Activated naive CD8-positive, alpha-beta T cell treated with anti-CD3 and anti-CD28 coated beads for 36 hours (primary cell): ENCODE measurements at places on chromosomes 2 and 18.

DNA sequence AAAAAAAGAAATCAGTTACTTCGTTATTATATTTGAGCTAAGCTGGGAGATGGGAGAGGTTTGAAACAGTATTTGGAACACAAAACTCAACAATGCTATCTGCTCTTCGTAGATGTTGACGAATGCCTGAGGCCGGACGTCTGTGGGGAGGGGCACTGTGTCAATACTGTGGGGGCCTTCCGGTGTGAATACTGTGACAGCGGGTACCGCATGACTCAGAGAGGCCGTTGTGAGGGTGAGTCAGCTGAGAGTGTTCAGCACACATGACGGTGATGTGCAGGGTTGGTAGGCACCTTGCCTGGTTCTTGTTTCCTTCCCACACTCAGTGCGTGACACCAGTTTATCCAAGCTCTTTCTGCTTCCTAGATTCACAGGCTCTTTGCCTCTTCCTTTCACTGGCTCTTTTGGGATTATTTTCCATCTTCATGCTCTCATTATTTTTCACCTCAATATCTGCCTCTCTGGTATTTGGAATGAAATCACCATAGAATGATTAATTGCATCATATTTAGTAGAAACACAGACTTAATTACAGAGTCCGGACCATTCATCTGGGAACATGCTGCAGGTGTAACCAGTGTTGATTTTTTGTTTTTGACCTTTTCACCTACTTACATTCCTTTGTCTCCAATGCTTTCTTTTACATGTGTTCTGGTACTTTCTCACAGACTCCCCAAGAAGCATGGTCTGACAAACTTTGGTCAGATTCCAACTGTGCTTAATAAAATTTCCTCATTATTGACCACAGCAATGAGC is 200.6 kb upstream of the RASGRP3 start:
- no peak for DNase-seq

GRCh38 chr2:142300517-142300916 is 169.7 kb upstream of the LRP1B start:
- no peak for DNase-seq

DNA sequence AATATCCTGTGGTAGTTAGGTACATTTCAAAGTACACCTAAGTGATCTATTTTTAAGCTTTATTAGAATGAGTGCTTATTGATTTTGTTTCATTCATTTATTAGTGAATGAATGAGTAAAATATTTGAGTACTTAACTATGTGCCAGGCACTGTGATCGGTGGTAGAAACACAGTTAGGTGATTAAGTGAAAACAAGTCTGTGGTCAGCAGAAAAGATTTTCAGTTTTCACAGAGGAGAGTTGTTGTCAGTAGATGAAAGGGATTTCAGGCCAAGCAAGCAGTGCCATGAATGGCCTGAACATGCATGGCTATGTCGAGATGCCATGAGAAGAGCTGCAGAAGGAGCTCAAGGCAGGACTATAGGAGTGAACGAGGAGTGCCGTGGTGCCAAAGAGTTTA is 85.9 kb downstream of the SPTBN1 start:
- no peak for DNase-seq

GRCh38 chr2:168456521-168457189 is 583 bp downstream of the CERS6 start:
- DNase-seq = peak; percentile 65

GRCh38 chr2:1192121-1192520 is 221.1 kb upstream of the TPO start:
- no peak for DNase-seq

DNA sequence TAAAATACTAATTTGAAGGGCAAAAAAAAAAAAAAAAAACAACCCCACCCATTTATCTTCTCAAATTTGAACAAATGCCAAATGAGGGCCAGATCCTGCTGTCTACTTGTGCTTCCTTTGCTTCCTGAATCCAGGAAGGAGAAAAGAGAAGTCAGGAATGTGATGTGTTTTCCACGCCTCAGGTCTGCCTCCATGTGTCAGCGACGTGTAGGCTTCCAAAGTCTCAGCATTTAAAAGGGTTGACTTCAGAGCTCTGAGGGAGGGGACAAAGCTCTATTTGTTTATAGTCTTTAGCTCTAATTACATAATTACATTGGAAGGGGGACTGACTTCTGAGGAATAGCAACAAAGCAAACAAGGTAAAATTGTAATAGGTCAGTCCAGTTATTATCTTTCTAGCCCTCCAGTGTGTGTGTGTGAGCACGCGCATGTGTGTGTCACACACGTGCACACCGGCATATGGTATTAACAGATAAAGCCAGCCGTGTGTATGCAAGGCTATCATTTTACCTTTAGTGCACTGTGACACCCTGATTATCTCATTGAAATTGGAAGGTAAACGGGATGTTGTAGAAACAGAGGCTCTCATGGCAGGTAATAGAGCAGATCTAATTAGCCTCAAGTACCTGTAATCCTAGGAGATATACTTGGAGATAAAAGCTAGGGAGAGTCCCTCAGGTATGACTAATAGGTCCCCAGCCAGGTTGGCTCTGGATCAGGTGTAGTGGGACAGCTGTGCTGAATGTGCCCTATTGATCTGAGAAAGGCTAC is 911.4 kb upstream of the ZEB2 start:
- DNase-seq = no peak

- DNase-seq = no peak
These were observed 237.3 kb downstream of the C1D start for GRCh38 chr2:67825476-67825875.

- no peak for DNase-seq
These were observed 345.4 kb downstream of the ARHGAP15 start for GRCh38 chr2:143474586-143474985.

GRCh38 chr2:219902891-219903552 is 275.6 kb downstream of the SLC4A3 start:
- DNase-seq = no peak

- DNase-seq = no peak
These were observed 129.4 kb downstream of the SH3RF3 start for GRCh38 chr2:109258376-109258775.

DNA sequence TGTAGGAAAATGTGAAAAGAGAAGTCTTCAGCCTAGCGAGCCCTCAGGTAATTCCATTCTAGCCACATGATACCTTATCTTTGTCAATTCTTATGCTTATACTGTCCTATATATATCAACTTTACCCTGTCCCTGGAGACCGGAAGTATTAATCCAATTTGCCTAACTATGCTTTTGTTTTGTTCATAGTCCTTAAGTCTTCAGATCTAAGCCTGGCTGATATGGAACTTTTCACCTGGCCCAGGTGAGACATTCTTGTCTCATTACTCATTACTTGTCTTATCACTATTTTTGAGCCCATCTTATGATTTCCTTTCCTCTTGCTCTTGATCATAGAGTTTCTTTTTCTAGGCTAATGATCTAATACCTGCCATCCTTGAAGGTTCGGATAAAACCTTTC is 194.1 kb upstream of the FANCL start:
- DNase-seq = no peak

DNA sequence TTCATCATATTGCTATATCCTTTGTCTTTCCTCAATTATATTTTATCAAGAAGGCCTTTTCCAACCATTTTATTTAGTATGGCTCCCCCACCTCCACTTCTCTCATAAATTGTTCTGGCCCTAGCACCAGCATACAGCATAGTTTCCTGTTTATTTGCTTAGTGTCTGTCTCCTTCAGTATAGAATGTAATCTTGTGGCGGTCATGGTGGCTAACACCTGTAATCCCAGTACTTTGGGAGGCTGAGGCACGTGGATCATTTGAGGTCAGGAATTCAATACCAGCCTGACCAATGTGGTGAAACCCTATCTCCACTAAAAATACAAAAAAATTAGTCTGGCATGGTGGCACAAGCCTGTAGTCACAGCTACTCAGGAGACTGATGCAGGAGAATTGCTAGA is 39.6 kb upstream of the CLASP1 start:
- DNase-seq = no peak

DNA sequence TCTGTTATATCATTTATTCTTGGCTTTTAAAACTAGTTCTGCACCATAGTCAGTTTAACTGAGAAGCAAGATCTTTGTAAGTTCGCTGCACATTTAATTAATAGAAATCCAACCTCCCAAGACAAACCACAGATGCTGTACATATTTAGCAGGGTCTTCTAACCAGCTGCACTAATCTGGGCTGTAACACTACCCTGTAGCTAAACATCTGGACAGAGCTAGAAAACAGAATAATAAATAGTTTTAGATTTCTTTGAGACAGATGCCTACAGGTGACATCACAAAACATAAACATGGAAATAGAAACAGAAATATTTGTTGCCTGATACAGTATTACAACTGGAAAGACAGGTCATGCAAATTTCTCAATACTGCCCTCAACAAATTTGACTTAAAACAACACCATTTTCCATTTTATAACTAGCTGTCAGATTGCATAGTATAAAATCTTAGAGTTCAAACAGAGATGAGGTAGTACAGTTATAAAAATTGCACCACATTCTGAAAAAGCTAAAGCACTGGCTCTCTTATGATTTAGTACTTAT is 315.1 kb downstream of the NR4A2 start:
- no peak for DNase-seq

GRCh38 chr2:168328421-168328820 is 81.0 kb upstream of the STK39 start:
- DNase-seq = no peak

DNA sequence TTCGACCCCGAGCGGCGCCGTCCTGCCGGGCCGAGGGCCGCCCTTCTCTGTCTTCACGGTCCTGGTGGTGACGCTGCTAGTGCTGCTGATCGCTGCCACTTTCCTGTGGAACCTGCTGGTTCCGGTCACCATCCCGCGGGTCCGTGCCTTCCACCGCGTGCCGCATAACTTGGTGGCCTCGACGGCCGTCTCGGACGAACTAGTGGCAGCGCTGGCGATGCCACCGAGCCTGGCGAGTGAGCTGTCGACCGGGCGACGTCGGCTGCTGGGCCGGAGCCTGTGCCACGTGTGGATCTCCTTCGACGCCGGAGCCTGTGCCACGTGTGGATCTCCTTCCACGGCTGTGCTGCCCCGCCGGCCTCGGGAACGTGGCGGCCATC is 45.0 kb downstream of the DDX18 start:
- no peak for DNase-seq

- DNase-seq = peak; percentile 72
These were observed 3.7 kb upstream of the BCL2L11 start for GRCh38 chr2:111116843-111117597.

DNA sequence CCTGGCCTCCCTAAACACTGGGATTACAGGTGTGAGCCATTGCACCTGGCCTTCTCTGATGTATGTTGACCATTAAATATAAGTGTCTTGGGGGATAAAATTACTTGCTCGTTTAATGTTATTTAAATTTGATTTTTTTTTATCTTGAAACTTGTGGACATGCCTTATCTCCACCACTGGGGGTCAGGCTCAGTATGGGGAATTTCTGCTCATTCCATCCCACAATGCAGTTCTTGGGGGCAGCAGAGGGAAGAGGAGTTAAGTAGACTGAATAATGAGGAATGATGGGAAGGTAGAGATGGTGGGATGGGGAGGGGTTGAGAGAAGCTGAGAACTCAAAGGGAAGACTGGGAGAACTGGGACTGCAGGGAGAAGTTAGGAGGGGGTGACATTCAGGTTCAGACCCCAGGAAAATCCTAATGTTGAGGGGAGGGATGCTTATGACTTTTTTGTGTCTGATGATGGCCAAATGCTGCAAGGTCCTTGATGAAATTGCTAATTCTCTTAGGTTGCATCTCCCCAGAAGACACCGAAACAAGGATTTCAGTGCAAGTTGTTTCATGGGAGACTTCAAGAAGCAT is 174.2 kb downstream of the MIB1 start:
- DNase-seq = no peak

DNA sequence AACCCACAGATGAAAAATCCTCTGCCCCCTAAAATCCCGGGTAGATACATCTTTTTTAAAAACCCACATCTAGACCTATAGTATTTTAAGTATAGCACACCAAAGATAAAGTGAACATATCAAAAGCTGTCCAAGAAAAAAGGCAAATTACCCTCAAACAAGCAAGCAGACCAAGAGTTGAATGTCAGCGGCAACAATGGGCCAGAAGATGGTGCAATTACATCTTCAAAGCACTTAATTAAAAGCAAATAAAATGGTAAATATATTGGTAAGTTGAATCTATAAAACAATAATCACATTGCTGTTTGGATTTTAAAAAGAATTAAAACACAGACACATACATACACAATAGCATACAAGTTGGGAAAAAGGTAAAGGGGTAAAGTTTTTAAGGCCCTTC is 98.5 kb downstream of the MYOM1 start:
- no peak for DNase-seq

- DNase-seq = no peak
These were observed 34.1 kb downstream of the LANCL1 start for GRCh38 chr2:210442457-210442856.

DNA sequence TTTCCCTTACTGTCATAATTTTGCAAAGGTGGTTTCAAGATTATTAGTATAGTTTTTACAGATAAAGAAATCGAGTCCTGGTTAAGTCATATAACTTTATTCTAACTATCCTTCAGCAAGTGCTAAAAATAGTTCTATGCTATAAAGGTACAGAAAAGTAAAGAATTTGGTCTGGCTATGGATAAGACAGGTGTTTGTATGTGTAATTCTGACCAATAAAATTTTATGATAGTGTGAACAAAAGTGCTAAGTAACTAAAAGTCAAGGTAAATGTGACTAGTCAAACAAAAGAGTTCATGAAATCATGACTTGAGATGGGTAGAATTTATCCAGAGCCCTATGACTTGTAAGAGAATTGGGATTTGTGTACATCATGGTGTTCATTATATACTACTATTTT is 140.7 kb downstream of the COMMD1 start:
- DNase-seq = no peak

DNA sequence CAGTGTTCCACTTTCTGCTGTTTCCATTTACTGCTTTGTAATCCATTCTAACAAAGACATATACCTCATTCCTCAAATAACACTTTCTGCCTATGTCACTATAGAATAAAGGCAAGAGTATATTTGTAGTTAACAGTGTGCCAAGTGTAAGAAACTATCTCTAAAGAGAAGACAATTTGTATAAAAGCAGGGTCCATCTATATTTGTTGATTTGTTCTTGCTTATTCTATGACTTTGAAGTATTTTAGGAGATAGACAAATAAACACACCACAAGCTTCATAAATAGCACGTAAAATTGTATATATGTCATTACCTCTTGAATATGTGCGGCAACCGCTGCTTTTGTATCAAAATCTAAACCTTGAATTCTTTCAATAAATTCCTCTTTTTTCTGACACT is 56.0 kb downstream of the CCDC88A start:
- no peak for DNase-seq

DNA sequence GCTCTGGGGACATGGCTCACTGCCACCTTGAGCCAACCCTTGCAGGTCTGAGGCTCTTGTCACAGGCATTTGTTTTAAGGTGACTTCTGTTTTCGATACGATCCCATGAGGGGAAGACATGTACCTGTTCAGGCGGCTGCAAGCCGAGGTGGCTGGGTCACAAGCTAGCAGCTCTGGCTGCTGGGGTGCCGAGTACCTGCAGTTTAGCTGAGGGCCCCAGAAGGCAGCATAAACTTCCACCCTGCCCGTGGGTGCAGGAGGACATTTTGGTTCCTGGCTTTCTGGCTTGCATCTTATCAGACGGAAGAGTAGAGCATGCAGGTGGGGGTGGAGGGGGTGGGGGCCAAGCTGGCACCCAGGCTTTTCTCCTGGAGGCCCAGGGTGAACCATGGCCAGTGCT is 28.4 kb downstream of the COA5 start:
- no peak for DNase-seq
